Fibroblast of lung (primary cell): ENCODE measurements at places on chromosomes 3 and 15. TPM values are rescaled to one million over a fixed set of nuclear protein-coding genes. Genes with fewer than 3 reads are reported as not detected.

MESP2 gene
- total RNA-seq, result 0.77 and 0.99 TPM in 2 replicates

CPEB1 gene
- 24.9 and 62.3 TPM in 2 replicates for total RNA-seq

GOLGA8G gene
- not detected in 2 replicates for total RNA-seq

IMPG2 gene
- 0.33 and 0.51 TPM in 2 replicates for total RNA-seq

IGSF10 gene
- 45.9 and 55.0 TPM in 2 replicates for total RNA-seq

OXTR gene
- 0.26 and 3.6 TPM in 2 replicates for total RNA-seq

SLC24A5 gene
- total RNA-seq, result not detected in 2 replicates

DPPA4 gene
- 0.26 TPM in 1 of 2 replicates, not detected in the other for total RNA-seq

ASB14 gene
- not detected in 2 replicates for total RNA-seq

TYRO3 gene
- total RNA-seq, result 9.8 and 14.9 TPM in 2 replicates

TRIM59 gene
- 15.2 and 31.2 TPM in 2 replicates for total RNA-seq
